ENCODE measurements at places on chromosomes 1 and 21.
A peak's percentile ranks its signal among the peaks of the same experiment; 100 is the strongest.

- DNase-seq, result no peak
These were observed 180.8 kb downstream of the ASTN1 start for GRCh38 chr1:176983731-176984130.

GRCh38 chr1:4593106-4593505 is 61.3 kb upstream of the AJAP1 start:
- DNase-seq, result no peak

DNA sequence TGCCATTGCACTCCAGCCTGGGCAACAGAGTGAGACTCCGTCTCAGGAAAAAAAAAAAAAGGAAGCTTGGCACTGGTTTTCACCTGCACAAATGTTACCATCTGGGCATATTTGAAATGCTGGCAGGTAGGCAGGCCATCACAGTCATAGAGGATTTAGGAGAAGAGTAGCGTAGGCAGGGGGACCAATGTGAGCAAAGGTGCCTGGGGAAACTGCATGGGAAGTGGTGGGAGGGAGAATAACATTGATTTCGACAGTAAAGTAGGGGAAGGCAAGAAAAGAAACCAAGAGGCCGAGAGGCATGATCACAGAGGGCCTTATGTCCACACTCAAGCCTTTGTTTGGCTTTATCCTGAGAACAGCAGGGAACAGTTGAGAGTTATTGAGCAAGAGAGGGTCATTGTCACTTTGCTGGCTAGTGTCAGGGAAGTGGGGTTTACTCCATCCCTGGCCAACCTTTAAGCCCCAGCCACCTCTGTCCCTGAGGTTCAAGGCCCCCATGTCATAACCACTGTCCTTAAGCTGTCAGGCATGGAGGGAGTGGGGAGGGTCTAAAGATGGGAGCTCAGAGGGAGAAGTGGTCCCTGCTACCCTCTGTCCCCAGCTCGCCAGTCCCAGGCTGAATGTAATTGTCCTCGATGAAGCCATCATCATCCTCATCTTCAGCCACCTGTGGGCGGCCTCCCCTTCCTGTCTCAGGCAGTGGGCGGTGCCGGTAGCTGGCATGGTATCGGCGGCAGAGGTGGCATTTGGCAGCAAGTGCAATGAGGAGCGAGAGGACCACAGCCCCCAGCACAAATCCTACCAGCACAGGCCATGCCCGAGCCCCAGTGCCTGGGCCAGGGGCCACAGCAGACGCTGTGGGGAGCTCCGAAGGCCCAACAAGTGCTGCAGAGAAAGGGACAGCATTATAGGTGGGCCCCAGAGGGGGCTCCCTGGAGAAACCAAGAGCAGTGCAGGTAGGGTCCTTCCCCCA is 2.9 kb downstream of the C1orf210 start:
- no peak for DNase-seq

GRCh38 chr1:109773900-109774485 is 10.3 kb upstream of the EPS8L3 start:
- DNase-seq, result no peak

DNA sequence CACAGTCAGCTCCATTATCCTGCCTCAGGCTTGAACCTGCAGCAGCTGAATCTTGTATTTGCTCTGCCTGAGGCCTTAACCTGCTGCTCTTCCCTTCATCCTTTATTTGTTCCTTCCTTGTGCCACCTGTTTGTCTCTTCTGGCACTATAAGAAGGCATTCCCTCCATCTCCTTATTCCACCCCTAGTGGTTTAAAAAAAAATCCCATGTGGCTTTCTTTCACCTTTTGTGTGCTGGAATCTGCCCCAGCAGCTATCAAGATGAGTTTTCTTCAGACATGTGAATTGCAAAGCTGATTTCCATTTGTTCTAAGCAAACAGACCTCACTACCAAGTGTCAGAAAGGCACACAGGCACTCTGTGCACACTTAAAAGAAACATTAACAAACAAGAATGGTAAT is 294.6 kb downstream of the TTLL7 start:
- DNase-seq, result no peak

- no peak for DNase-seq
These were observed 14.5 kb downstream of the SYT11 start for GRCh38 chr1:155873860-155874259.

- no peak for DNase-seq
These were observed 49.4 kb downstream of the LGR6 start for GRCh38 chr1:202243006-202243405.

GRCh38 chr1:219066631-219067349 is 106.9 kb upstream of the LYPLAL1 start:
- DNase-seq, result peak; percentile 42

GRCh38 chr21:45863267-45863666 is 118.3 kb upstream of the COL6A1 start:
- DNase-seq, result no peak

GRCh38 chr1:202306535-202307345 is 35.0 kb downstream of the UBE2T start:
- DNase-seq, result no peak

DNA sequence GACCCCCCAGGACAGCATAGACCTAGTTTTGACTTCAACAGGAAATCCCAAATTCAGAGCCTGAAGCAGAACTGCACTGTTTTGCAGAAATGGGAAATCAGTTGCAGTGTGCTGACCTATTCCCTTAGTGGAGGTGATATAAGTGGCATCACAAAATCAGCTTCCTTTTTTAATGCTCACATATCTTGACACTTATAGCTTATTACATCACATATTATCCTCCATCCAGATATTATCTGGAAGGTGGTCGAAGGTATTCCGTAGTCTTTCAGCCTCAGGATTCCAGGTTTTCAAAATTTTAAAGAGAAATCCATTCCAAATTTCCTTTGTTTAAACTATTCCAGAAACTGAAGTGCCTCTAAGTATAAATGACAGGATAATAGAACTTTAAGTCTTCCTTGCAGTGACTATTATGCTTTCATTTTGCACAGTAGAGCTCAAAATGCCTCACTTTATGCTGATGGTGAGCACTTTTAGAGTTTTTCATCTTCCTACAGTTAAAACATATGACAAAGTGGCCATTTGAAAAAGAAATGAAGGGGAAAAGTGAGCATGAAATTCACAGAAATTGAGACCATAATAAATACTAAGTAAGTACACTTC is 106.4 kb upstream of the DPYD start:
- no peak for DNase-seq

GRCh38 chr1:21334214-21335087 is 44.2 kb upstream of the ECE1 start:
- peak; percentile 85 for DNase-seq

DNA sequence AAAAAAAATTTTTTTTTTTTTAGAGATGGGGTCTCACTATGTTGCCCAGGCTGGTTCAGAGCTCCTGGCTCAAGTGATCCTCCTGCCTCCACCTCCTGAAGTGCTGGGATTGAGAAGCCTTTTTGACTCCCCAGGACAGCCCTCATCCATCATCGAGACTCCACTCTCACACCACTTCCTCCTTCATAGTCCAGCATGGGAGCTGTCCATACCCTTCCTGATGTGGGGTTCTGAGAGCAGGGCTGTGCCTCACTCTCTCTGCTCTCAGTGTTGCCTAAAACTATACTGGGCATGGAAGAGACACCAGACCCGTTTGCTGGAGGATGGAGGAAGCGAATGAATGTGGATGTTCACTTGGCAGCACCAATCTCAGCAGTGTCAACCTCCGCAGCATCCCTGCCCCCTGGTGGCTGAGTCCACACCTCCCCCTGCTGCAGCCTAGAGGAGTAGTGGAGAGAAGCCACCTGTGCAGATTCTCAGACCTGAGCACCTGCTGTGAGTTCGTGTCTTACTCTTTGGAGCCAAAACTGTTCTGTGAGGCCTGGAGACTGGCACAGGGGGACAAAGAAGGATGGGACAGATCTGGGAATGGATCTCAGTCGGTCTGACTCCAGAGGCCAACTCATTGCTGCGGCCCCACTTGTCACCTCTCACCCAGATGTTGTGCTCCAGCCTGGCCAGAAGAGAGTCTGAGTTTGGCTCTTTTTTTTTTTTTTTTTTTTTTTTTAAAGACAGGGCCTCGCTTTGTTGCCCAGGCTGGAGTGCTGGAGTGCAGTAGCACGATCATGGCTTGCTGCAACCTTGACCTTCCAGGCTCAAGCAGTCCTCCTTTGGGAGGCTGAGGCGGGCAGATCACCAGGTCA is 17.7 kb downstream of the TINAGL1 start:
- DNase-seq, result no peak

DNA sequence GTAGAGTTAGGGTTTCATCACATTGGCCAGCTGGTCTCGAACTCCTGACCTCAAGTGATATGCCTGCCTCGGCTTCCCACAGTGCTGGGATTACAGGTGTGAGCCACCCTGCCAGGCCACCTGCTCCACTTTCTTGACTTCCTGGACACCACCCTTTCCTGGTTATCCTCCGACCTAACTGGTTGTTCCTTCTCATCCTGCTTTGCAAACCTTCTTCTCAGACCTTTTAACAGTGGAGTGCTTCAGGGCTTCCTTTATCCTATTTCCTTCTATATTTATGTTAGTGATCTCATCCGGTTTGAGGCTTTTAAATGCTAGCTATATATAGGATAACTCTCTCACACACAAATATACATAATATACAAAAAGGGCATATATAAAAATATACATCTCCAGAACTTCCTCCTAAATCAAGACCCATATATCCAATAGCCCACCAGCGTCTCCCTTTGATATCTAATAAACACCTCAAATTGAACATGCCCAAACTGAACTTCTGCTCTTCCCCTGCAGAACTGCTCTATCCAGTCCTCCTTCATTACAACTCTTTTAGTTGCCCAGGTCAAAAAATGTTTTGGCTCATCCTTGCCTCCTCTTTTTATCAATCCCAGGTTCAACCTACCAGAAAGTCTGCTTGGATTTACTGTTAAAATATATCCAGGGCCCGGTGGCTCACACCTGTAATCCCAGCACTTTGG is 19.5 kb upstream of the UQCRHL start:
- no peak for DNase-seq

DNA sequence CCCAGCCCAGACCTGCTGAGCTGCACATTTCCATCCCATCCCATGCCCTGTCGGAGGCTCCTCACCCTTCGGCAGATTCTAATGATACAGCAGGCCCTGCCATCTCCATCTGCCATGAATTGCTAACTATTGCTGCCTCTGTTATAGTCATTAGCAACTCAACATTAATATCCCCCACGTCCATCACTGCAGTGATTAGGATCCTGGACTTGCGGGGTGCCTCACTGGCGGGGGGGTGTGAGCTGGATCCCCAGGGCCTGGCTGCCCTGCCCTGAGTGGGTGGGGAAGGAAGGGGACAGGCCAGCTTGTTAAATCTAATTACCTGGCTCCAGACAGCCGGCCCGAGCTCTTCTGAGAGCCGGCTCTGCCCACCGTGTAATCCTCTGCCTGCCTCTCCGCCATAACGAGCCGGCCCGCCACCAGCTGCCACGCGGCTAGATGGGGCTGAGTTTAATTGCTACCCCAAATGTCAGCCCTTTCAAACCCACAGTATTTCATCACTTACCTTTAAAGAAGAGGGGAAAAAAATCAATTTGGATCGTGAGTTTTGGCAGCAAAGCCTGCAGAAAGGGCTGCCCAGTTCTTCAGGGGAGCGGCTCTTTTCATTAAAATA is 227.3 kb upstream of the CSF3R start:
- no peak for DNase-seq

DNA sequence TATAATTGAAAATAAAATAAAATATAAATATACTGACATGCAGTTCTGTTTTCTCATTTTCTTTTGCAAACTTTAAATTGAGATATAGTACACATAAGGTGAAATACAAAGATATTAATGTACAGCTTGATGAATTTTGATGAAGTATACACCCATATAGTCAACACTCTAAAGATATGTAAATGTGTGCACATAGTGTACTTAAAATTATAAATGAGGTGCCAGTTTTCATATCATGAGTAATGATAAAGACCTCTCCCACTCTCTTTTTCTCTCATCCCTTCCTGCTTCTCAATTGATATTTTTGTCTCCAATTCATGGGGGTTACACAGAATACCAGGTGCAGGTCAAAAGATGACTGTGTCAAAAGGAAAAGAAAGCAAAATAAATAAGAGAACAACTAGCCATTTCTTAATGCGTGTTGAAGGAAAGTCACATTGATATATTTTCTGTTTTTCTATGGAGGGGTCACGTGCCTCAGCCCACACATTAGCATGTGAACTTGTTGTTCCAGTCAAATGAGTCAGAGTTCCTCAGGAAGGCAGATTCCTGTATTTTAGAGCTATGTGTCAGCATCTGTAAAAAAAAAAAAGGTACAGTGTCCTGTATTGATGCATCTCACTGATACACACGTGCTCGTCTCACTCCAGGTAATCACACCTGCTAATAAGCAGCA is 64.3 kb upstream of the HOOK1 start:
- DNase-seq, result no peak

DNA sequence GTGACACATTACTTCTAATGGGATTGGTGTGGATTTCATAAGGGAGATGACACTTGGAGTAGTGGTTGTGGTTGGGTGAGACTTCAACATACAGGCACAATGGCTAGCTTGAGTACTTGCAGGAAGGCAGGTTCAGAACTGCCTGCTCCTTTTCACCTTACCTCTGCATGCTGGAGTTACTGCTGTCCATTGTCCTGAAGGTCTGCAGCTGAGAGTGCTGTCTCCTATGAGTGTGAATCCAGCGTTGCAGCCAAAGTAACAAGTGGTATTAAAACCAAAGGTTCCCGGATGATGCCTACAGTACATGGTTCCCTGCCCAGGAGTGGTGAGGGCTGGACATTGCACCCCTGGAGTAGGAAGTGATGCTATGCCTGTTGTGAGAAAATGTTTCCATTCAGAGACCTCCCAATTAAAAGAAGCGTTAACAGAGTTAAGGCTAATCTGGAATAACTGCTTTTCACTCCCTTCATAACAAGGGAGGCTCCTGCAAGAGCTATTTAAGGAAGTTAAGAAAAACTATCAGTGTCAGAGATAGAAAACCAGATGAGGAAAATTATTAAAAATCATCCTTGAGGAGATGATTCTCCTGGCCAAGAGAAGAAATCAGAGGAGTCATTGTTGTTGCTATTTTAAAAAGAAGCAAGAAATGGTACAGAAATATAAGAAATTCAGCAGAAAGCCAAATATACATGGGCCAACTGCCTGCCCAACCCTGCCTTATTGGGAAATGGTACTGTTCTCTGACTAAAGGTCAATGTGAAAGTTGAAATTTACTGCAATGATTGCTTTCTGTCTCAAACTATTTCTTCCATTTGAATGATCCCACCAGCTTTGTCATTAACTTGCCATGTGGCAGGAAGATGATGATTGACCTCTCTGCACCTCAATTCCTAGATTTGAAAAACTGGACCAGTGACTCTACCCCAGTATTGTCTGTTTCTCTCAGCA is 9.8 kb upstream of the F5 start:
- no peak for DNase-seq
